Hematopoietic multipotent progenitor cell treated with erythropoietin and hydrocortisone succinate and interleukin-3 and kit ligand, for 17 days (in vitro differentiated cells): ENCODE measurements at places on chromosomes 2 and 18.
A peak's percentile ranks its signal among the peaks of the same experiment; 100 is the strongest.

- no peak for DNase-seq
Observed at GRCh38 chr2:212289301-212289700, 249.3 kb downstream of the ERBB4 start.

DNA sequence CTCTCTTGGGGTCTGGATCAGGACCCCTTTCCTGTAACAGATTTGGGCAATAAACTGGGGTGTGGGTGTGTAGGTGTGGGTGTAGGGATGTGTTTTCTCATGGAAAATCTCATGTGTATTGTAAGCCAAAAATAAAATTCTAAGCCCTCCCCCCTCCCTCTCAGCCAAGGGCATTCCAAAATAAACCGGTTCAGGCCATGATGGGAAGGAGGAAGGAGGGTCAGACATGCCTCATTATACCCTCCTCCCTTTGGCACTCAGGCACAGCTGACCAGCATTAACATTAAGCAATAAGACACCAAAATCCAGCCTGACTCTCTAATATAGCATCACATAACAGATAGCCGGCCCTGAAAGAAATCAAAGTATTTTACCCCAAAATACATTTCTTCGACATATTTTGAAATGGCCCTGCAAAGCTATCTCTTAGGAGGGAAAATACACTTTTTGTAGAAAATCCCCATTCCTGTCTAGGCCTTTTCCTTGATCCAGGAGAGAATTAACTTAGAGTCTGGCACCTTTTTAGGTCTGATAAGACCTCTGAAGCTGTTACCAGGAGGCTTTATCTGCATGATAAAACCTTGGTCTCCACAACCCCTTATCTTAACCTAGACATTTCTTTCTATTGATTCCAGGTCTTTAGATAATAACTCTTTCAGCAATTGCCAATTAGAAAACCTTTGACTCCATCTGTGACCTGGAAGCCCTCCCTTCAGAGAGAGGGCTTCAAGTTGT, 128.7 kb upstream of the COL5A2 start:
- DNase-seq: no peak

- DNase-seq: no peak
Observed at GRCh38 chr18:58697146-58697545, 25.9 kb downstream of the MALT1 start.

- DNase-seq: no peak
Observed at GRCh38 chr2:109398366-109399015, 215.3 kb downstream of the SEPTIN10 start.

GRCh38 chr2:131543385-131543891, 15.8 kb downstream of the CCDC74A start:
- no peak for DNase-seq

DNA sequence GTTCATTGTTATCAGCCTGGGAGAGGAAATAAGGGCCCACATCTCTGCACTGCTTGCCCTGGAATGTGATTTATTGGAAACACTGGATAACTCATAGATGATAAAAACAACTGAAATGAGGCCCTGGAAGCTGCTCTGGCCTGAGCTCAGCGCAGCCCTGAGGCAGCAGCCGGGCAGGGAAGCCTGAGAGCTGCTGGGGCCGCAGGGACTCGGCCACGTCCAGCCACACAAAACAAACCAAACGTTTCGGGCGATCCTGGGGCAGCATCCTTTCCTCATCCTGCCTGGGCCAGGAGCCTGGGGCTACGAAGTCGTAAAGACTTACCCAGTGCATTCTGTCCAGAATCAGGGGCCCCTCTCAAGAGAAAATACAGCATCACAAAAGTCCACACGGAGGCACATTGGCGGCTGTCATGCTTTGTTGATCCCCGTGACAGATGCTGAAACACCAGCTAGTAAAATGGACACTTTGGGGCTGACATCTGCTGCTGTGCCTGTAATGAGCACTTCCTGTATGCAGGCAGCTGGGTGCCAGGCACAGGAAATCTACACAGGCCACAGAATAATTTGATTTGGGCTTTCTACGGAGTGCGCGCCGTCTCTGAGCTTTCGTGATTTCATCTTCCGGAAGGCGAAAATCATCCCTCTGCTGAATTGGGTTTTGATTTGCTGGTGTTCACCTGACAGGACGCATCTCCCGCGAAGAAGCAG, 250.6 kb downstream of the EIPR1 start:
- no peak for DNase-seq

DNA sequence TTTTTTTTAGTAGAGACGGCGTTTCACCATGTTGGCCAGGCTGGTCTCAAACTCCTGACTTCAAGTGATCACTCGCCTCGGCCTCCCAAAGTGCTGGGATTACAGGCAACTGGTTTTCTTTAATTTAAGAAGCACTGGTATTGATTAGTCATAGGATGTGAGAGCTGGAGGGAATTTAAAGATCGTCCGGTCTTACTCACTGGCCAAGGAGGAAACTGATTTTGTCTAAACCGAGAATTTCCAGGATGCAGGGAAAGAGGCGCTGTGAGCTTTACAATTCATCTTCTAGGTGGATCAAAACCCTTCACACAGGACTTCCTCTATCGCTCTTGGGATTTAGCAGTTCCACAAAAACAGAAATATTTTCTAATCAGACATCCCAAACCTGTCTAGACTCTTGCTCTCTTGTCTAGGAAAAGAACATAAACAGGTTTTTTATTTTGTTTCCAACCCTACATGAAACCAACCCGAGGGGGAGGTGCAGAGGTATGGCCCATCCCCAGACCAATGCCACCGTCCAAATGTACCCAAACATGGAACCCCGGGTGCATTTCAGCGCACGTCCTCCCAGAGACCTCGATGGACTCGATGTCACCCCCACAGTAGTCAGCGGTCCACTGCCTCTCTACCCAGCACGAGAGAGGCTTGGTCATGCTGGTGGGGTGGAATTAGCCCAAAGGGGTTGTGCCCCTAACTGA, 12.5 kb upstream of the TUBB6 start:
- no peak for DNase-seq

- no peak for DNase-seq
Observed at GRCh38 chr2:240432820-240433801, 2.4 kb upstream of the GPC1 start.

- no peak for DNase-seq
Observed at GRCh38 chr2:179861027-179861415, 391 bp downstream of the ZNF385B start.

DNA sequence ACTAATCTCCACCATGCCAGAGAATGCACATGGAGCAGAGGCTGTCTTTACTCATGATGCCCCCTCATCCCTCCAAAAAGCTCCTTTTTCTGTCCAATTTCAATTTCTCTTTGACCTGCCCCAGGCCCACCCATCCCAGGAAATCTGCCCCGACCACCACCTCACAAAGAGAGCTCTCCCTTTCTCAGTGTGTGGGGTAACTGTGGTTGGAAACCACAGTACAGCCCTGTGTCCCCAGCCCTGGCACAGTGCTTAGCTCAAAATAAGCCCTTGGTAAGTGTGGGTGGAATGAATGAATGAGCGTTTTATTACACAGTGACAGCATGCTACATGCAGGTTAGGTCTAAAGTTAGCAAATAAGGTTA, 43.7 kb upstream of the CAB39 start:
- no peak for DNase-seq

GRCh38 chr2:133682347-133682746, 114.1 kb upstream of the NCKAP5 start:
- no peak for DNase-seq

GRCh38 chr18:42255908-42256765, 301.1 kb downstream of the PIK3C3 start:
- no peak for DNase-seq

- DNase-seq: peak; percentile 56
Observed at GRCh38 chr18:62505669-62506494, 16.9 kb upstream of the ZCCHC2 start.

DNA sequence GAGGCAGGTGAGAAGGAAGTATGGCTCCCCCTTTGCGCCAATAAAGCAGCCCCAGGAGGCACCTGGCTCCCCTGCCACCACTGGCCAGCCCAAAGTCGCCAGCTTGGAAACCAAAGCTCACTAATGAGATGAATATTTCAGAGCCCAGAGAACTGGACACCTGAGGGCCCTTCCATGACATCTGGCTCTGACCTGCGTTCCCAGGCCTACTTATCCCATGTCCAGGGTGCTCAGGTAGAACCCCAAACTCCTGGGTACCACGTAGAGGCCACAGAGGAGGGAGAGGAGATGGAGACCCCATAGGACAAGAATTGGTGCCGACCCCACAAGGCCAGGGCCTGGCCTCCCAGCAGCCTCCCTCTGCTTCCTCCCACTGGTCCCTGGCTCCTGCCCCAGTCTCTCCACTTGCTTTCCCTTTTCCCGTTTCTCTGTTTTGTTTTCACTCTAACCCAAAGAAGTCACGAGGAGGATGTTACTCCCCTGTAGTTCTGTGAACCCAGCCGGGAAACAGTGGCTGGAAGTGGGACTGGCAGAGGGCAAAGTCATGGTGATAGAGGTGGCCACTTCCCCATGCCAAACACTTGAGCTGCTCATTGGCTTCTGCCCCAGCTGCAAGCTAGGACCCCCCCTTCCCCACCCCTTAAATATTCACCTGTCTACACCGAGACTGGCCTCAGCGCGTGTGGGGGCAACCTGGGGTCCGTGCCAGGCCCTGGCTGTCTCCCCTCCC, 820 bp downstream of the TMBIM1 start:
- DNase-seq: peak; percentile 74

GRCh38 chr2:181372646-181373040, 84.5 kb upstream of the ITGA4 start:
- no peak for DNase-seq

DNA sequence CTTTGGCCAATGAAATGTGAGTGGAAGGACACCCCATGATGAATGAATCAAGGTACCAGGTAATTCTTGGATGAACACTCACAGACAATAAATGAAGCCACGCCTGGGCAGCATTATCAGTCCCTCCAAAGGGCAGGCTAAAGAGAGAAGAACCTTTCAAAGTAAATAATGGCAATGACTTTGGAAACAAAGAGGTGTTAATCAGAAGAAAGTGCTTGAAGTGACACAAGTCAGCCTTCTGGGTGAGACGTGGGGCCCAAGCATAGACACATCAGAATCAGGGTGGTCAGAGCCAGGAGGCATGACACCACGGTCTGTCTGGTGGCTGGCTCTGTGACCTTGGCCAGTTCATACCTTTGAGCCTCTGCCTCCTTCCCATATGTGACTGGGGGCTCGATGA, 103.3 kb downstream of the POLR1A start:
- no peak for DNase-seq

- no peak for DNase-seq
Observed at GRCh38 chr18:48852794-48853193, 98.0 kb downstream of the SMAD7 start.

- no peak for DNase-seq
Observed at GRCh38 chr18:72700961-72701710, 157.0 kb upstream of the CBLN2 start.

- DNase-seq: peak; percentile 17
Observed at GRCh38 chr2:174117951-174118930, 130.1 kb downstream of the OLA1 start.

- DNase-seq: no peak
Observed at GRCh38 chr2:209563453-209563852, 139.6 kb downstream of the MAP2 start.

GRCh38 chr2:75555701-75556100, 5.0 kb downstream of the EVA1A start:
- no peak for DNase-seq

GRCh38 chr2:104846786-104847585, 6.9 kb upstream of the POU3F3 start:
- no peak for DNase-seq

- no peak for DNase-seq
Observed at GRCh38 chr2:233413559-233414272, 59.4 kb downstream of the DGKD start.

- no peak for DNase-seq
Observed at GRCh38 chr18:77990901-77991300, 741.3 kb downstream of the GALR1 start.

- DNase-seq: no peak
Observed at GRCh38 chr2:81087646-81088045, 783.1 kb upstream of the LRRTM1 start.

DNA sequence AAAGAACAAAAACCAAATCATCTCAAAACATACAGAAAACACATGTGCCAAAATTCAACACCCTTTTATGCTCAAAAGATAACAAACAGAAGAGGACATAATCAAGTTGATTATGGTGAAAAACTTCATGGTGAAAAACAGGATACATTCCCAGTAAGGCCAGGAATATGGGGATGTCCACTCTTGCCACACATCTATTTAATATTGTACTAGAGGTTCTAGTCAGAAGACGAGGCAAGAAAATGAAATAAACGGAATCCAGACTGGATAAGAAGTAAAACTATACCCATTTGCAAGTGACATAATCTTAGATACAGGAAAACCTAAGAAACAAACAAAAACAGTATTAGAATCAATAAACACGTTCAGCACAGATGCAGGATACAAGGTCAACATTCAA, 40.8 kb downstream of the MAP3K2 start:
- no peak for DNase-seq

GRCh38 chr18:63232826-63233225, 86.7 kb downstream of the BCL2 start:
- DNase-seq: no peak

- no peak for DNase-seq
Observed at GRCh38 chr2:220915092-220915623, 656.9 kb downstream of the EPHA4 start.

- no peak for DNase-seq
Observed at GRCh38 chr2:239932881-239933735, 92.0 kb downstream of the NDUFA10 start.

- DNase-seq: no peak
Observed at GRCh38 chr18:76620321-76621170, 125.5 kb upstream of the ZNF516 start.

DNA sequence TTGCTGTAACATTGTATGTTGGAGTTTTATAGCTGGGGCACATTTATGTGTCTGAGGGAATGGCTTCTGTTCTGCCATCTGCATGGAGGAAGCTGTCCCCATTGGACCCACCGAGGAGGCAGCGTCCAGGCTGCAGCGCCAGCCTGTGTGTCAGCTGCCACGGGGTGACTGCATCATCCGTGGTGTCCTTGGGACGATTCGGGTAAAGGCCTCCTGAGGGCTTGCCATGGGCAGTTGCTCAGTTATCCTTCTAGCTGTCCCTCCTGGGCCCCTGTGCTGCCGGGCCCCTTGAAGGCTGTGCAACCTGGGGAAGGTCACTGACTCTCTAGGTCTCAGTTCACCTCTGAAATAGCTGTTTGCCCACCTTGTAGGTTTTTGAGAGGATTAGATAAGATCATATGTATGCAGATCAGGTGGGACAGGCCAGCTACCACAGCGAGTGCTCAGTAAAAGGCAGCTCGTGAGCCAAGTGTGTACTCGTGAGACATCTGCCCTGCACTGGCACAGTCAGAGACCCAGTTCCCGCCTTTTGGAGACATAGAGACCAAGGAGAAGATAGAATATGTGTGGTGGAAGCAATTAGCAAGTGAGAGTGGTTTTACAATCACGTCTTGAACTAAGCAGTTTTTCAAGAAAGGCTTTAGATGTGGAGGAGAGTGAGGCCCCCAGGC, 10.6 kb downstream of the LDLRAD4 start:
- DNase-seq: no peak

DNA sequence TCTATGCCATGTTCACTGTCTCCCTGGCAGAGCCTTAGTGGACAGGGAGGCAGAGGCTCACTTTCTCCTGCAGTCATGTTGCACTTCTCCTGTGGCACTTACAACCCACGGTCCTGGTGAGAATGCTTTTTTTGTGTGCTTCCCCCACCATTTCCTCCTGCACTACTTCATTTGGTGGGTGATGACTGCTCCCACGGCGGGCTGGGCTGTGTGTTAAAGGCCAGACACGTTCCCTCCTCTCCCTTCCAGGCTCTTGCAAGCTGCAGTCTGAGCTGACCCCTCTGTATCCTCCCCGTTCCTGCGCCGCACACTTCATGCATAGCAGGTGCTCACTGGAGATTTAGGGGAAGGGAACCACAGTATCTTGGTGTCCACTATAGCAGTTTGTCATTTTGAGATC, 170.5 kb downstream of the CELF4 start:
- DNase-seq: no peak
